ENCODE measurements at places on chromosomes 6 and 20.

DNA sequence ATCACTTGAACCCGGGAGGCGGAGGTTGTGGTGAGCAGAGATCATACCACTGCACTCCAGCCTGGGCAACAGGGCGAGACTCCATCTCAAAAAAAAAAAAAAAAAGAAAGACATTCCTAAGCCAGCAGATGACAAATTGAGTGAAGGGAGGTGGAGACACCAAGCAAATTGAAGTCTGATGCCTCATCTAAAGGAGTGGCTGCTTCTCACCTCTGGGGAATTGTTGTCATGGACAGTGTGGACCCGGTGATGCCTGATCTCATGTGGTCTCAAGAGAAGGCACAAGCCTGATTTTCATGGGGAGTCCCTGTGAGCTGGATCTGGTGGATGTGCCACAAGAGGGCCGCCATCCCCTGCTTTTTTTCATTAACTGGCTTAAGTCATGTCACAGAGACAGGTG lies 272.0 kb downstream of the ZNF217 start:
- DNase-seq: no peak

GRCh38 chr6:116386581-116387299 lies 16.0 kb downstream of the DSE start:
- DNase-seq: no peak

DNA sequence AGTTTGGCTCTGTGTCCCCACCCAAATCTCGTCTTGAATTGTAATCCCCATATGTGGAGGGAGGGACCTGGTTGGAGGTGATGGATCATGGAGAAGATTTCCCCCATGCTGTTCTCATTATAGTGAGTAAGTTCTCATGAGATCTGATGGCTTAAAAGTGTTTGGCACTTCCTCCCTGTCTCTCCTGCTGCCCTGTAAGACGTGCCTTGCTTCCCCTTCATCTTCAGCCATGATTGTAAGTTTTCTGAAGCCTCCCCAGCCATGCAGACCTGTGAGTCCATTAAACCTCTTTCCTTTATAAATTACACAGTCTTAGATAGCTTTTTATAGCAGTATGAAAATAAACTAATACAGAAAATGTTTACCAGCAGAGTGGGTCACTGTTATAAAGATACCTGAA lies 577.6 kb downstream of the UTRN start:
- DNase-seq: no peak

GRCh38 chr20:63531686-63532448 lies 5.3 kb downstream of the PTK6 start:
- no peak for DNase-seq

DNA sequence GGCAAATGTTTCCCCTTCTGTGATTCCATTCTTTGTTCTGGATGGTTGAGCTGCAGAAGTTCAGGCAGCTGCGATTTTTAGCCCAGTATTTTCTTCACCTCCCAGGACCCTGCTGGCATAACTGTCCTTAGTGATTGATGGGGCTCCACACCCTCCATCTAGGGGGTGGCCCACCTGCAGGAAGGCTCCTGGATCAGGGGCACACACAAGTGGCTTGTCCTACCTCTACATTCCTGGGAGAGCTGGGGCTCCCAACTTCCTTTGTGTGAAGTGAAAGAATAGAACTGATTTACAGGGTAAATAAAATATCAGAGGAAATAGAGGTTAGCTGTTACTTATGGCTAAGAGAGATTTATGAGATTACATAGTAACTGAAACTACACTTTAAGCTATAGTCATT lies 129.5 kb upstream of the MAP3K7 start:
- no peak for DNase-seq

All from right lung (tissue), 10 donors.